ENCODE measurements at places on chromosomes 4 and X.

DNA sequence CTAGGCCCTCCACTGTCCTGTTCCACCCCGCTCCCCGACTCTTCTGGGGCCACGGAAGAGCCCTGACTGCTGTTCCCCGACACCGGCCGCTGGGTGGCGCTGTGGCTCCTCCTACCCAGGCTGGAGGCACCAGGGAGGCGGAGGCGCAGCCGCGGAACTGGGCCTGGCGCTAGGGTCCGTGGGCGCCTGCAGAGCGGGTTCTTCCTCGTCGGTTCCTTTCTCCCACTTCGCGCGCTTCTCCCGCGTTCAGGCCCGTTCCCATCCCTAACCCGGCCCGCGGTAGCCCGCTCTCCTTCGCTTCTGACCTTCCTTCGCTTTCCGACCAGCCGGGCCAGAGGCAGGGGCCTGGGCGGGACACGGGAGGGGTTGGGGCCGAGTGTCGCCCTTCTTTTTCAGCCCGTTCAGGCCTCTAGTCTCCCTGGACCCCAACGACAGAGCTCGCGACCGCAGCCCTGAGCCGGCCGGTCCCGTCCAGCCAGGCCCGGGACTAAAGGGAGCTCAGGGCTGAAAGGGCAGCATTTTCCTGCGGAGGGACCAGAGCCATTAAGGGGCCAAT lies 34.3 kb downstream of the NALF2 start:
- DNase-seq = peak; percentile 25

DNA sequence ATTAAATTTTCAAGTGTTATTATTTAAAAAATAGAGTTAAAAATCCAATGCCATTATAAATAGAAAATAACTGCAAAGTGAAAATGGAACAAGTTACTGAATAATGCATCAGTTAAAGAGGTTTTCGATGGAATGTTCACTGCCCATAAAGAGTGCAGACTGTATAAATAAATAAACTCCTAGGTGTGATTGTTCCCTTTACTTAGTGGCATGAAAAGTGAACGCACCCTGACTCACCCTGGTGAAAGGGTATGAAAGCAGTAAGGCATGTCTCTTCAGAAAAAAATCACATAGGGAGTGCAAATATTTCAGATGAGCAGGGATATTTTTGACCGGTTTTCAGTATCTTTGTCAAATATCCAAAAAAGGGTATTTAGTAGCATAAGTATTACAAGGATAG lies 387.8 kb downstream of the DCAF12L2 start:
- no peak for DNase-seq

DNA sequence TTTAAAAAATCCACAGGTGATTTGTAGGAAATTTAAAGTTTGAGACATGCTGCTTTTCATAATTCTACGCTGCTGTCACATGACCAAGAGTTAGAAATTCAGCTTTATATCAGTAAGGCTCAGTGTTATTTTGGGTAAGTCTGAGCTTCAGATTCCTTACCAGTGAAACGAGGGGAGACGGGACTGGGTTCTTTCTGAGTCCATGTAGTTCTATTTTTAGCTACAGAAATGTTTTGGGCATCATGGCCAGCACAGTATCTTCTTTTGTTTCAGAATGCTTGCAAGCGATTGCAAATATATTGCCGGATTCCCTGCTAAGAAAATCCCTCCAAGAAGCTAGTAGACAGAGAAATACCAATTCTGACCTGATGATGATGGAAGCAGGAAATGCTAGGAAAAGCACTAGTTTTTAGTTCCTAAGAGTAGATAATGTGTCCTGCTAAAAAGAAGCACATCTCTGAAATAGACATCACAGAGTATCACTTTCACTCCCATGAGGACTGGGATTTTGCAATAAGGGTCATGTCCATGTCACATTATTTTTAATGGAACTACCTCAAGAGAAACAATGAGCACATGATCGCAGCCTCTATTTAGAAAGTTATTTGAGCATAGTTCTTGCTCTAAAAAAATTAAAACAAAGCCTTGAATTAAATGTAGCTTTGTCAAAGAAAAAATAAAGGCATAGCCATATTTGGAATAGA lies 10.9 kb downstream of the ATP1B4 start:
- no peak for DNase-seq

DNA sequence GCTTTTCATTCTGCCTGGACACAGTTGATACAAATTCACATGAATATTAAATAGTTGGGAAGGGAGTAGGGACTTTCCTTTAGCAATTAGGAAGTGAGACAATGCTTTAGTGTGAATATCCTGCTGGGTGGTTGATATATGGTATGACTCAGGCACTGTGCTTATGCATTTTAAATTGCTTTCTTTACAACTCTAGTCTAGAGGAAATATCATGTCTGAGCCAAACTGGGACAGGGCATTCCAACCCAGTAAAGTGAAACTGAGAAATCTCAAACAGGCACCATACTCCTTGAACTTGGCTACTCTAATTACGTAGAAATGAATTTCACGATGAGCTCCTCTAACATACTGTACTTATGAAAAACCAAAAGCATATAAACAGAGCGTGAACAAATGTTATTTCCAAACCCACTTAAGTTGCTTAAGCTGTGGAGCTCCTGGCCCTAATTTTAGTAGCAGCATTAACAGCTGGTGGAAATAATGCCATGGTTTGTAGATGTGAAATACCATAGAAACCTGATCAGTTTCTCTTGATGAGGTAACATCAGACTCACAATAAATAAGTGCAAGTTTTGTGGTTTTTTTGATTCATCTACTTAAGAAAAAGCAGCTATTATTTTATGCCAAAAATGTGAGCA lies 242.9 kb upstream of the GK2 start:
- no peak for DNase-seq

- peak; percentile 93 for DNase-seq
Measured at GRCh38 chr4:53558065-53558801, 33.1 kb downstream of the LNX1 start.

DNA sequence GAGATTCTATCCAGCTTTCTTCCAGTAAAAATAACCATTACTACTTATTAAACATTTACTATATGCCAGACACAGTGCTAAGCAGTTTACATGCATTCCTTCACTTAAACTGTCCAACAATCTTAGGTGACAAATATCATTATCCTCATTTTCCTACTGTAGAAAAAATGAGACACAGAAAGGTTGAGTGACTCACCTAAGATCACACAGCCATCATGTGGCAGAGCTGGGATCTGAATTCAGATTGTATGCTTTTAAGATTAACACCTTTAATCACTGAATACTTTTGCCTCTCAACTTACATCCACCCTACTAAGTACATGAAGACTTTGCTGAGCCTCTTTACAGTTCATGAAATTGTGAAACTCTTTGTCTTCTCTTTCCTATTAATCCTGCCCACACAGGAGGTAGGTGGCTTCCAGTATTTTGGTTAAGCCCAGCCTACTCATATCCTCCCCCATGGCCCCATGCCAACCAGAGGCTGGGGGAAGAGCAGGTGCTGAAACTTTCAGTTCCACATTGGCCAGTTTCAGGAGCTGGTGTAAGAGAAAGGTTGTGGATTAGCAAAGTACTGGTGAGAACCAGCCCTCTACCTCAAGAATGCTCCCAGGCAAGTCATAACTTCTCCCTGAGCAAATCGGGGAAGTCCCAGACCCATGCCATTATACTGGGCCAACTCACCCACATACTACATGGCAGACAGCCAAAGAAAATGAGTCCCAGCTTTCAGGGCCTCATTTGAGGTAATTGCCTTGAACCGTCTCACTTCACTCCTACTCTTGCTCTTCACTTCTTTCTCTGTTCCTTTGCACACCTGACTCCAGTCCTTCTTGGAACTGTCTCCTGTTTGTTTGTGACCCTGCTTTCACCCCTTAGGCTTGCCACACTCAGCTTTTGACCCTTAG lies 211.1 kb downstream of the GUCY2F start:
- DNase-seq = peak; percentile 7
